ENCODE measurements at places on chromosomes 5 and 9. TPM values are rescaled to one million over a fixed set of nuclear protein-coding genes. Genes with fewer than 3 reads are reported as not detected.

DNA sequence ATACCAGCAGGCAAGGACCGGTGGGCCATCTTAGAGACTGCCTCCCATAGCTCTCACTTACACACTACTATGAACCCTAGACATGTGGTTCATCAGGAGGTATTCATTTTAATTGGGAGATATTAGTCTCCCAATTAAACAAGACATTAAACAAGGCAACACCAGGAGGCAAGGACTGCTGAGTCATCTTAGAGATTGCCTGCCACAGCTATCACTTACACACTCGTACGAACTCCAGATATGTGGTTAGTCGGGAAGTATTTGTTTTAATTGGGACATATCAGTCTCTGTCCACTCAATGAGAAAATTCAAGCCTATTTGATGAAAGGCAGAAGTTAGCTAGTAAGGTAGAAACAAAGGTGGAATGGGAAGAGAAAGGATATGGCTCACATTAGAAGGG, 343.9 kb downstream of the NFIB start:
- H3K4me1 ChIP-seq = no peaks in the 10 kb centered on the region
- H3K27me3 ChIP-seq = no peaks in the 10 kb centered on the region
- DNase-seq = no peak
- H3K36me3 ChIP-seq = no peaks in the 10 kb centered on the region

DNA sequence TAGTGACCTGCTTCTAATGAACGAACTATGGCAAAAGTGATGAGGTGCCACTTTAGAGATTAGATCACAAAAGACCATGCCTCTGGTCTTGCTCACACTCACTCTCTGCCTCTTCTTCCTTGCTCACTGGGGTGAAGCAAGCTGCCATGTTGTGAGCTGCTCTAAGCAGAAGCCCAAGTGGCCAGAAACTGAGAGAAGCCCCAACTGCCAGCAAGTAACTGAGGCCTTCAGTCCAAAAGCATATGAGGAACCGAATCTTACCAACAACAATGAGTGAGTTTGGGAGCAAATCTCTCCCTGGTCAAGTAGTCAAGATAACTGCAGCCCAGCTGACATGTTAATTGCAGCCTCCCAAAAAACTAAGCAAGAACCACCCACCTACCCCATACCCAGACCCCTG, 126.0 kb upstream of the ACO1 start:
- H3K27me3 ChIP-seq = no peaks in the 10 kb centered on the region
- H3K27ac ChIP-seq = no peak overlapping the region
- no peaks in the 10 kb centered on the region for H3K4me1 ChIP-seq
- H3K4me3 ChIP-seq = no peak overlapping the region
- no peaks in the 10 kb centered on the region for H3K36me3 ChIP-seq
- DNase-seq = no peak

DNA sequence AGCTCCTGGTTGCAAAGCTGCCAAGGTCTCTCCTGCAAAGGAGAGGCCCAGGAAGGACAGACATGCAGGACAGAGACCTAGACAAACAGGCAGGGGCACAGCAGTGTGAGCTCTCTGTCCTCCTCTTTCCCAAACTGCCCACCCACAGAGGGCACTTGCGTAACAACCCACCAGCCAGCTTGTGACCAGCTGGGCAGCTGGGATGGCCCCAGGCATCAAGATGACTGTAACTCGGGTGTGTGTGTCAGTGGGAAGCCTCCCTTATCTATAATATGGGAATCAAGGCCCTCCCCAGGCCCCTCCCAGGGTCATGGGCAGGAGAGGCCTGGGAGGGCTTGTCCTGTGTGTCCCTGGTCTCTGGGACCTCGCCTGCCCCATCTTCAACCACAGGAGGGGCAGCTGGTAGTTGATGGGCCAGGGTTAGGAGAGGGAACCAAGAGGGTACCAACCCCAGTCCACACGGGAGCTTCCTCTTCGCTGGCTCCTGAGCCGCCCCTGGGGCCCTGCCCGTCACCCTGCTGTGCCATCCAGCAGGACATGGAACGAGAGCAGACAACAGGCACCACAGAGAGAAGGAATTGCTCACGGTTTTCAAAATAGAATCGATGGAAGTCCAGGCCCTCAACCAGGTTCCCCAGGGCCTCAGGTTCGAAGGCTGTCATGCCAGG, 37.9 kb downstream of the SLC6A7 start:
- no peak for DNase-seq
- no peaks in the 10 kb centered on the region for H3K27me3 ChIP-seq
- H3K4me3 ChIP-seq = no peak overlapping the region
- no peaks in the 10 kb centered on the region for H3K36me3 ChIP-seq

GRCh38 chr5:116536316-116537083, 38.1 kb downstream of the SEMA6A start:
- H3K27me3 ChIP-seq = no peaks in the 10 kb centered on the region
- H3K4me1 ChIP-seq = no peaks in the 10 kb centered on the region
- H3K27ac ChIP-seq = no peak overlapping the region

- no peak overlapping the region for H3K4me3 ChIP-seq
- no peak for DNase-seq
- H3K27me3 ChIP-seq = no peaks in the 10 kb centered on the region
- H3K27ac ChIP-seq = no peak overlapping the region
- no peaks in the 10 kb centered on the region for H3K4me1 ChIP-seq
These were observed 1.1 kb upstream of the LCN9 start for GRCh38 chr9:135661816-135662560.

GRCh38 chr5:78334811-78335210, 25.6 kb upstream of the SCAMP1 start:
- H3K27ac ChIP-seq = no peak overlapping the region
- no peak for DNase-seq
- H3K27me3 ChIP-seq = peaks cover 15% of the 10 kb centered on the region
- H3K4me3 ChIP-seq = no peak overlapping the region

DNA sequence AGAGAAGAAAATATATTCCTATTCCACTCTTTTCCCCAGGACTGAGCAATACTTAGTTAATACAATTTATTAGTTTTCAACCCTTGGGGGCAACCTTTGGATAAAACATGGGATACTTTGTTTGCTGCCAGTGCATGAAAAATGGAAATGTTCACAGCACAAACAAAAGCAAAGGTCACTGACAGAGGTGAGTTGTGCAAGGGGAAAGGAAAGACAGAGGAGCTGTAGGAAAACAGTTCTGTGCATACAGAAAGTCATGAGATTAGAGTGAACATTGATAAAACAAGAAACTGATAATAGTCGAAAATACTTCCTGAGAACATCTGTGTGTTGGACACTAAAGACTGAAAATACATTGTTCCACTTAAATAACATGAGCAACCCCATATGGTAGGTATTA, 779.8 kb downstream of the TLE4 start:
- no peaks in the 10 kb centered on the region for H3K27me3 ChIP-seq
- no peak overlapping the region for H3K4me3 ChIP-seq
- H3K36me3 ChIP-seq = no peaks in the 10 kb centered on the region

GRCh38 chr5:77359231-77359630, 132.9 kb downstream of the WDR41 start:
- H3K27me3 ChIP-seq = no peaks in the 10 kb centered on the region
- no peak overlapping the region for H3K27ac ChIP-seq
- peaks cover 2% of the 10 kb centered on the region for H3K36me3 ChIP-seq
- DNase-seq = no peak
- H3K4me1 ChIP-seq = peaks cover 19% of the 10 kb centered on the region

DNA sequence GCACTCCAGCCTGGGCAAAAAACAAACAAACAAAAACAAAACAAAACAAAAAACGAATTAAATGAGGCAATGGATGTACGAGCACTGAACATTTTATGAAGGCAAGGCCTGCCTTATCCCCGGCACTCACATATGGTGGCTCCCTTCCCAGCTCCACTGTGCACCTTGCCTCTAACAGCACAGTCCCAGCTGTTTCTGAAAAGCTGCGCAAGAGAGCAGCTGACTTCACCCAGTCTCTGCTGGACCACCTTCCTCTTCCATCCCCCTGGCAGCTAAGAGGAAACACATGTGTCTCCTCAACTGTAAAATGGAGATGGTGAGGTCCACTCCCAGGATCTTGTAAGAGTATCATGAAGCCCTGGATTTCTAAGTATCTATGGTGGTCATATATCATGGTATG, 100.7 kb downstream of the KLF4 start:
- H3K27ac ChIP-seq = no peak overlapping the region
- no peaks in the 10 kb centered on the region for H3K36me3 ChIP-seq
- H3K27me3 ChIP-seq = no peaks in the 10 kb centered on the region
- no peak overlapping the region for H3K4me3 ChIP-seq
- no peak for DNase-seq

DNA sequence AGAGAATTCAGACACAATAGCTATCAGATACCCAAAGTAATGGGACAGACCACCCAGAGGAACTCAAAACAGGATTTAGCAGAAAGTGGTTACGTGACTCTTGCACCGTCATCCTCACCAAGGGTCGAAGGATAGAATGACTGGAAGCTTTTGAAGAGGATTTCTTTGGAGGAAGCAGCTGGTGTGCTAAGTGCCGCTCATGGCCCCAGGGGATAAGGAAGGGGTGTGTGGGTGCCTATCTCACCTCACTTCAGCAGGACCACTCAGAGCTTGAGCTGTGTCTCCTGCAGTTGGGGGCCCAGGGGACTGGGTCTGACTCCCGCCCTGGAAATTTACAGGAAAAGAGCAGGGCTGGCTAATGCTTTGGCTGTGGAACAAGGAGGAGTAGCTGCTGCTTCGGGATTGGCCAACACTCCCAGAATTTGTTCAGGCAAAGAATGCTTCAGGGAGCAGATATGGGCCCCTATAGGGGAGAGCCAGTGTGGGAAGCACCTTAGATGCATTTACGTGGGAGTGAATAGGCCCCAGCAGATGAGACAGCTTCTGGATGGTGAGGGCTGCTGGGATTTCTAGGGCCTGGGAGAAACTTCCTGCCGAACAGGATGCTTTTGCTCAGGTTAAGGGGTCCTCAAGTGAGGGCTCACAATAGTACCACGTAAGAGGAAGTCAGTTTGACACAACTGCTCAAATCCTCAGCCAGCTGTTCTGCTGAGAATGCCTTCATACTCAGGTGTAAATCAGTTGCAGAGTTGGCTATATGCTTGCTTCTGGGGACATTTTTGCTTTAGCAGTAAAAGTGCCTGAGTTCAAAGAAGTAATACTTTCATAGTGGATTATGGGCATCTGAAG, 29.1 kb upstream of the TOMM5 start:
- H3K4me1 ChIP-seq = no peaks in the 10 kb centered on the region
- H3K36me3 ChIP-seq = no peaks in the 10 kb centered on the region
- H3K4me3 ChIP-seq = no peak overlapping the region
- H3K27me3 ChIP-seq = peaks cover 1% of the 10 kb centered on the region
- H3K27ac ChIP-seq = no peak overlapping the region
- no peak for DNase-seq

DNA sequence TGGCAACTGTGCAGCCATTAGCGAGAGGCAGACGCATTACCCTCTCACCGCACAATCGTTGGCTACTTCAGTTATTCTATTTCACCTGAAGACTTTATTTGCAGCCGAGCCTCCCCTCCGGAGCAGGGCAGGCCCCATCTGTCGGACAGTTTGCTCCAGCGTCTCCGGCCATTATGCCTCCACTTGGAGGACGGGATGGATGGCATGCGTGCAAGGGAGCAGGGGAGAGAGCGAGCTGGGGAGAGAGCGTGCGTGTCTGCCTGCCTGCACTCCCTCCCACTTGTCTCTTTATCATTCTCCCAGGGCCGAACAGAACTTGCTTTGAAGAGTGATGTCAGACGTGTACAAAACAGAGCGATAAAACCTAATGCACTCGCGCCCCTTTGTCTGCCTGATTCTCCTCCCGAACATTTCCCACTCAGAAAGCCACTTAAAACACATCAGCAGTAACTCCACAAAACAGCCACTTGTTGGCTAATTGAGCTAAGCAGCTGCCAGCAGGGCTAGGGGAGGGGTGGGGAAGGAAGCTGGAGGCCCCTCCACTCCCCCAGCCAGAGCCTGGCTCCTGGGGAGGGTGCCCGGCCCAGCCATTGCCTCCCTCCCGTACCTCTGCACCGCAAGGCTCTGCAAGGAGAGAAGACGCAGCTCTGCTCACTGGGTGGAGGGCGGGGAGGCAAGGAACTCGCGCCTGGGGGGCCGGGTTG, 43.4 kb upstream of the FUBP3 start:
- no peak for DNase-seq
- no peaks in the 10 kb centered on the region for H3K36me3 ChIP-seq
- peaks cover 4% of the 10 kb centered on the region for H3K4me1 ChIP-seq
- H3K27me3 ChIP-seq = peaks cover 47% of the 10 kb centered on the region

GRCh38 chr5:41863871-41864486, 6.2 kb downstream of the OXCT1 start:
- DNase-seq = no peak
- H3K27ac ChIP-seq = peak overlapping the region; percentile 5
- peaks cover 54% of the 10 kb centered on the region for H3K4me1 ChIP-seq
- no peaks in the 10 kb centered on the region for H3K27me3 ChIP-seq
- no peak overlapping the region for H3K4me3 ChIP-seq

DNA sequence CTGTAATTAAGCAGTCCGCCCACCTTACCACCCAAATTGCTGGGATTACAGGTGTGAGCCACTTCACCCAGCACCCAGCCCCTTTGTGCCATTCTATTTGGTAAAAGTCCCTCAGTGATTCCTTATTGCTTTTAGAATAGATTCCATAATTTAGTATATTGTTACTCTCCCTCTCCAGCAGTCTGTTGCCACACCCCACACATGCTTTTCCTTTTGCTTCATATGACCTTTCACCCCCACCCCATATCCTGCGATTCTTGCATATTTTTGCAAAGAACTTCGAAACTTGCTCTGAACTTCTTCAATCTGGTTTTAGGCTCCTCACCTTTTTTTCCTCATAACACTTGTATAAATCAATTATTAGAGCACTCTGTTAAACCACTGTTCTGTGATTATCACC, 100.2 kb downstream of the MTREX start:
- H3K4me1 ChIP-seq = peaks cover 9% of the 10 kb centered on the region
- peaks cover 15% of the 10 kb centered on the region for H3K36me3 ChIP-seq
- no peak overlapping the region for H3K27ac ChIP-seq
- H3K27me3 ChIP-seq = no peaks in the 10 kb centered on the region
- no peak for DNase-seq

GRCh38 chr5:1751864-1752822, 47.5 kb downstream of the MRPL36 start:
- no peak overlapping the region for H3K27ac ChIP-seq
- no peaks in the 10 kb centered on the region for H3K36me3 ChIP-seq
- no peaks in the 10 kb centered on the region for H3K27me3 ChIP-seq
- H3K4me1 ChIP-seq = no peaks in the 10 kb centered on the region

DNA sequence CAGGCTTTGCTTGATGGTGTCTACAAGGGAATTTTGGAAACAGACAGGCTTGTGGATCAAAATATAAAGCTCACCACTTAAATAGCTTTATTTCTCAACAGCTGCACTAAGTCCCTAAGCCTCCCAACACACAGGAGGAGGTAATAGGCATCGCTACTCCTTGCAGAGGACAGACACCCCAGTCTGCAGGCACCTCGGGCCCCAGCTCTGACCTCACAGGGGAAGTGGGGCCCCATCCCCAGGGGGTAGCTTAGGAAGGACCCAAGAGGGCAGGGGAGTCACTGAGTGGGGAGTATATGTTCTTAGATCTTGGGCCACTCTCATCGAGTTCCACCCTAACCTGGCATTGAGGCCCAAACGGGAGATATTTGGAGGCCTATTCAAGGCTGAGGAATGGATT, 66.7 kb upstream of the XPA start:
- H3K4me3 ChIP-seq = no peak overlapping the region
- peaks cover 29% of the 10 kb centered on the region for H3K27me3 ChIP-seq
- no peaks in the 10 kb centered on the region for H3K4me1 ChIP-seq
- no peak overlapping the region for H3K27ac ChIP-seq
- no peaks in the 10 kb centered on the region for H3K36me3 ChIP-seq

Gene IL5
- total RNA-seq = 0.33 TPM

Gene GLDC
- total RNA-seq = 0.69 TPM

Gene LAMC3
- 0.27 TPM for total RNA-seq

Gene TGFBI
- 0.10 TPM for total RNA-seq

Gene PNPLA7
- total RNA-seq = 4.4 TPM

Gene PHF19
- total RNA-seq = 331 TPM

Gene TICAM2
- total RNA-seq = 1.1 TPM

Gene NLN
- 12.4 TPM for total RNA-seq
